ENCODE measurements at places on chromosomes 2 and 18.

DNA sequence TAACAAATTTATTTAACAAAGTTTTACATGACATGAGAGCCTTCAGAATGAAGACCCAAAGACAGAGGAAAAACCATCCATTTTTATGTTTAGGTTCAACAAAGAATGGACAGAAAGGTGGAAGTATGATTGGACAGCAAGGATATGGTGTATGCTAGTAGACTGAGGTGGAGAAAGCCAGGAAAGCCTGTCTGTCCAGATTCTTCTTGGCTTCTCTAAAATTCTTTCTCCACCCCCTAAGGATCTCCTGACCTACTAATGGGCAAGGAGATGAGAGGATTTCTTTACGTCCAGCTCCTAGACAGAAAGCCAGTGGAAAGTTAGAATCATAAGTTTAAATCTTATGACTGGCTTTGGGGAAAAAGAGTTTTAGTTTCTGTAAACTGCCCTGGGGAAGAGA lies 3.0 kb downstream of the ATIC start:
- DNase-seq = no peak

- peak; percentile 42 for DNase-seq
These were observed 13.7 kb upstream of the GAL3ST2 start for GRCh38 chr2:241762933-241763369.

DNA sequence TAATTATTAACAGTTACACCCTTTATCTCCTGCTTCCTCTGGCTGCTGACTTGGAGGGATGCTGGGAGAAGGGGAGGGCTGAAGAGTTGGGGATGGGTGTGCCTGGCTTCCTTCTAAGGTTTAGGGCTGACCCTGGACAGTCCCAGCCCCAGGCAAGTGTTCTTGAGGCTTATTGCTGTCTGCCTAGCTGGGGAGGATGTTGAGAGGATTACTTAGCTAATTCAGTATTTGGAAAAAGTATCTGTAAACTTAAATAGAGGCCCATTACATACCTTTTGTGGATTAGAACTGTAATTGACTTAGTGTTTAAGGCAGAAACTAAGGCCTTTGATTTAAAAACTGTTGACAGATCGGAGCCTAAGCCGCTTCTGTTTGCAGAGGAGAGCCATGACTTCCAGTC lies 67.6 kb downstream of the AGAP1 start:
- DNase-seq = no peak

DNA sequence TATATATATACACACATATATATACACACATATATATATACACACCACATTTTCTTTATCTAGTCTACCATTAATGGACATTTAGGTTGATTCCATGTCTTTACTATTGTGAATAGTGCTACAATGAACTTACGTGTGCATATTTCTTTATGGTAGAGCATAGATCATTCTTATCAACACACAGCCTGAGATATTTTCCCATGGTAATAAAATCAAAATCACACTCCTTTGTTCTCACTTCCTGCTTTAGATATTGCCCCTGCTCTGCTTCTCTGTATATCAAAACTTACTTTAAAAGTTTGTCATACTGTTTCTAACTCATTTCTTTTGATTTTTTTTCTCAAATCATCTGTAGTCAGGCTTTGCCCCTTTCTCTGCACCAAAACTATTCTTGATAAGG lies 119.9 kb downstream of the DCC start:
- no peak for DNase-seq

DNA sequence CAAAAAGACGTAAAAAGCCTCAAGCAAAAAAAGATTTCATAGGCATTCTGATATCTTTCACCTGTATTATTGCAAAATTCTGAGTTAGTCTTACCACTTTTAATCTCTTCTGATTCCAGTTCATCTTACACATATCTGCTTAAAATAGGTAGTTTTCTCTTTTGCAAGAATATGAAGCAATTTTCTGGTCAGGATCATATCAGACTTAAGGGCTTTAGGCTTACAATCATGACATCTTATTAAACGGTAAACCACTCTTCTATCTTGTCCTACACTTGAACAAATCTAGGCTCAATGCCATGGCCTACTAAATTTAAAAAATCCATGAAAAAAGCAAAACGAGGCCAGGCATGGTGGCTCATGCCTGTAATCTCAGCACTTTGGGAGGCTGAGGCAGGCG lies 50.1 kb upstream of the GAREM1 start:
- no peak for DNase-seq

- peak; percentile 10 for DNase-seq
These were observed 85.1 kb upstream of the ACAA2 start for GRCh38 chr18:49898421-49898820.

GRCh38 chr2:57443973-57444521 lies 602.6 kb upstream of the VRK2 start:
- no peak for DNase-seq

DNA sequence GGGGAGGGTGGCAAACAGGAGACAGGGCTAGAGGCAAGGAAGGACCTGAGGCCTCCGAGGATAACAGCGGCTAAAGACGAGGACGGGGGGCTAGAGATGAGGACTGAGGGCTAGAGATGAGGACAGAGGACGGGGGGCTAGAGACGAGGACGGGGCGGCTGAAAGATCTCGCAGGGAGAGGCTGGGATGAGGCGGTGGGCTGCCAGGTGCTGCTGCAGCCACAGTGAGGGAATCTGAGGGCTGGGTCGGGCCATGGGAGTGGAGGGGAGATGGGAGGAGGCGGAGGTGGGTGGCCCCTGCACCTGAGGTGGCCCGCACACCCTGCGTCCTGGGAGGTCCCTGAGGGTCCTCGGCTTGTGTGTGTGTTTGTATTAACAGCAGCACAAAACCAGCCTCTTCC lies 350.2 kb upstream of the SALL3 start:
- no peak for DNase-seq

GRCh38 chr18:59456657-59457056 lies 97.6 kb upstream of the LMAN1 start:
- DNase-seq = no peak

DNA sequence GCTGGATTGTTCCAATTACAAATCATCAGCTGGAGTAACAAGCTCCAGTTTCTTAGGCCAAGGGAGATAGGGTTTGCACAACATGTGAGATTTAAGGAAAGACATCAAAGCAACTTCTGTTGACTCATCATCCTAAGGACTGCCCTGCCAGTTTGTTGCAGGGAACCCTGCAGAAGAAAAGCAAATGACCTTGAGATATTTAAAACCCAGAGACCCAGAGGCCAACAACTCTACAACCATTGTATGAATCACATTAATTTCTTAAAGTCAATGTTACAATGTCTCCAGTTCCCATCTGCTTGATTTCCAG lies 491.8 kb upstream of the ACVR2A start:
- DNase-seq = no peak

- DNase-seq = no peak
These were observed 45.8 kb downstream of the LAMA3 start for GRCh38 chr18:23735021-23735464.

DNA sequence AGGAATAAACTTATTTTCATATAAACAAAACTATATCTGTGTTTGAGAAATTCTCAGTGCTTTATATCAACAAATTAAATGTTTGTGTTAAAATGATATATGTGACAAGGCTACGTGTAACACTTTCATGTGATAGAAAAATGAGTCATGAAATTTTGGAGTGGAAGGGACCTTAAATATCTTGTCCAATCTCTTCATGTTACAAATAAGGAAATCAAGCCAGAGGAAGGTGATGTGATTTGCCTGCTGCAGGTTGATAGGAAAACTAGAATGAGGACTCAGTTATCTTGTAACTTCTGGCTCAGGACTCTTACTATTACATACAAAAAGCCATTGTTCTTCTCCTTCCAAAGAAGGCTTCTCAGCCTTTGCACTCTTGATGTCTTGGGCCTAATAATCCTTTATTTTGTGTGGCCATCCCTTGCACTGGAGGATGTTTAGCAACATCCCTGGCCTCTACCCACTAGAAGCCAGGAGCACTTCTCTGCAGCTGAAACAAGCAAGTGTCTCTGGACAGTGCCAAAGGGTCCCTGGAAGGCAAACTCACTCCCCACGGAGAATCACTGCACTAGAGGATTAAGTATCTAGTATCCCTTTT lies 43.0 kb upstream of the NARS1 start:
- DNase-seq = no peak

DNA sequence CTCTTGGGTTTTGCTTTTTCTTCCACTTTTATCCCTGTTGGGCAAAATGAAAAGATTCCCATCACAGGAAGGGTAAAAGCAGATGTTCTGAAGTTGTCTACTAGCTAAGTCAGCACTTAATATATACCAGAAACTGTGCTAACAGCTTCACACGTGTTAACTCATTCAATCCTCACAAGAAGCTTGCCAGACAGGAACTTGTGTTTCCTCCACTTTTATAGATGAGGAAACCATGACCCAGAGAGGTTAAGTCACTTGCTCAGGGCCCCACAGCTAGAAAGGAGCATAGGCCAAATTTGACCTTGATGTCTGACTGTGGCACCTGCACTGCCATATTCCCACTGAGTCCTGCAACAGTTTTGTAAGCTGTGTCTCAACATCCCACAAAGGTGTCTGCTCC lies 76.8 kb upstream of the EPC2 start:
- DNase-seq = no peak
